ENCODE measurements at places on chromosomes 11 and 22.

- DNase-seq: no peak
Observed at GRCh38 chr11:32435152-32435480, 223 bp downstream of the WT1 start.

DNA sequence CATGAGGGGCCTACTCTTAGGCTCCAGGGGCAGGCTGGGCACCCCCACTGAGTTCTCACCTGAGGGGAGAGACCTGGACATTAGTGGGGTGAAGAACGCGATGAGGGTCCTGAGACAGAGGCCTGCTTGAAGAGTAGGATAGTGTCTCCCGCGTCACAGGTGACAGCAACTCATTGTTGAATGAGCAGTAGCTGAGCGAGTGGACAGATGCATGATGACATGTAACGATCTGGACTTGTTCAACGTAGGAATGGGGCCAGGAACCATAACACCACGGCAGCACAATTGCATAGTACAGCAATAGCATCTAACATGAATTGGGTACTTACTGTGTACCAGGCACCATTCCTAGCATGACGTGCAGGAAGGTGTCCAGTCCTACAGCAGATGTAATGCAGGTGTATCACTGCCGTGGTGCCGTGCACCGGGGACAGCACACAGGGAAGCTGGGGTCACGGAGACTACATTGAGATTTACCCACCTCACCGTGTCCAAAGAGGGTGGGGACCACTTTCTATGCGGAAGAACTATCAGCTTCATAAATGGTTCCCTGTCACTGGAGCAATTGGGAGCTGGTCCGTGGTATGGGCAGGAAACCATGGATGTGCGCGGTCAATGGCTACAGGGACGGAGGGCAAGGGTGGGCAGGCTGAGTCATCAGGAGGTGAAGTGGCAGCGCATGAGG, 1019.1 kb downstream of the TBC1D22A start:
- DNase-seq: no peak

DNA sequence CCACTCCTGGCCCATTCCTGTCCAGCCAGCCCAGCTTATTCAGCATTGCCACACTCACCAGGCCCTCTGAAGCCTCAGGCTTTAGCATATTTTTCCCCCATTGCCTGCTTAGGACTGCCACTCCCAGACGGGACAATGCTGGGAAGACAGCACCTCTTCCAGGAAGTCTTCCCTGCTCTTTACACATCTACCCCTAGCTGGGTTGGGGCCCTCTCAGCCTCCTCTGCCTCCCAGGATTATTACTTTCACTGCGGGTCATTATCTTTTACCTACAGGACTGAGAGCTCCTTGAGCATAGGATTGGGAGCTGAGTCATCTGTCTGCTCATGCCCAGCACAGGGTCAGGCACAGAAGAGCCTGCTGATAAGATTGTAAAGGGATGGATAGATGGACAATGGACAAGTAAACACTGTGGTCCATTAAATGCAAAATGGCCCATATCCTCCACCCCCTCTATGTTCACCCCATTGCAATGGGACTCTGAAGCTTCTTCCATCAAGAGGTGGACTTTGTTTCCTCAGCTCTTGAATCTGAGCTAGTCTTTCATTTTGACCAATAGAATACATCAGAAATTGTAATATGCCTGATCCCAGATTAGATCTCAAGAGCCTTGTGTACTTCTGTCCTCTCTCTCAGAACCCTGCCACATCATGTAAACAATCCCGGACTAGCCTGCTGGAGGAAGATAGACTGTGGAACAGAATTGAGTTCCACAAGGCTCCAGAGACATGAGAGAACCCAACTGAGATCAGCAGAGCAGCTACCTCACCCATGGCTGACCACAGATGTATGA, 32.0 kb upstream of the LRRC32 start:
- no peak for DNase-seq

- peak; percentile 81 for DNase-seq
Observed at GRCh38 chr22:48897645-48898370, 929.9 kb downstream of the BRD1 start.

DNA sequence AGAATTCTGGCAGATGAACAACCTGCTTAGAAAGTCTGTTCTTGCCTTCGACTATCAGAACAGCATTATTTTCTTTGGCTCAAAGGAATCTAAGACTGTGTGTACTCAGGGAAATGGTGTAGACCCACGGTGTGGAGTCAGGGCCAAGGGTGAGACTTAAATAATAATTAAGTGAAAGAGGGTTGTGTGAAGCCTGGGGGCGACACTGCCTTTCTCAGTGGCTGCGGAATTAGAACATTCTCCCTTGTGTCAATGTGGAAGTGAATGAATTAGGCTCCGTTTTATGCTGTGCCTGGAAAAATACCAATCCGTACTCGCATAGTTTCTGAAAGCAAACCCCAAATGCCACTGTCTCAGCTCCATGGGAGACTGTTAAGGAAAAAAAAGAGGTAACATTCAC, 50.7 kb downstream of the NAV2 start:
- no peak for DNase-seq

DNA sequence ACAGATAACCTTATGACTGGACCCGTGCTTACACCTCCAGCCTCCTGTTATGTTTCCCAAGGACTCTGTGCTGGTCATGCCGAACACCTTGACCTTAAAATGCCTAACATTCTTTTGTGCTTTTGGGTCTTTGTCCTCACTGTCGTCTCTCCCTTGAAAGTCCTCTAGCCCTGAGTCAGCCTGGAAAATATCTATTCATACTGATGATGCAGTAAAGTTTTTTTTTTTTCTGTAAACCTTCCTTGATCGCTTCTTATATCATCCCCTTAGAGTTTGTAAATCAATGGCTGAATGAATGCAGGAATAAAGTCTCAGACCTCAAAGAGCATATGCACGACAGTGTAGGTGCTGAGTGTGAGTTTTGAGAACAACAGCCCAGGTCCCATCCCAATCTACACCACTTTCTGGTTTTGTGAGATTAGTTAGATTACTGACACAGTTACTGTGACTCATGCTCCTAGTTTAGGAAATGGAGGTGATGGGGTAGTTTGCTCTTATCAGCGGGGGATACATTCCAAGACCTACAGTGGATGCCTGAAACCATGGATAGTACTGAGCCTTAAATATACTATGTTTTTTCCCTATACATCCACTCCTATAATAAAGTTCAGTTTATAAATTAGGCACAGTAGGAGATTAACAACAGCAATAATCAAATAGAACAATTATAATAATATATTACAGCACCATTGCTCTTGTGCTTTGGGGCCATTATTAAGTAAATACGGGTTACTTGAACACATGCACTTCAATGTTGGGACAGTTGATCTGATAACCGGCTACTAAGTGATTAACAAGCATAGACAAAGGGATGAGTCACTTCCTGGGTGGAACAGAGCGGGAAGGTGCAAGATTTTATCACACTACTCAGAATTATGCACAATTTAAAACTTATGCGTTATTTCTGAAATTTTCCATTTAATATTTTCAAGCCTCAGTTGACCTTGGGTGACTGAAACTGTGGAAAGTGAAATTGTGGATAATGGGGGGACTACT, 8.6 kb downstream of the TCN1 start:
- DNase-seq: no peak

GRCh38 chr22:31870890-31871289, 73.4 kb upstream of the YWHAH start:
- no peak for DNase-seq

GRCh38 chr11:77449060-77449521, 24.8 kb downstream of the PAK1 start:
- DNase-seq: no peak

DNA sequence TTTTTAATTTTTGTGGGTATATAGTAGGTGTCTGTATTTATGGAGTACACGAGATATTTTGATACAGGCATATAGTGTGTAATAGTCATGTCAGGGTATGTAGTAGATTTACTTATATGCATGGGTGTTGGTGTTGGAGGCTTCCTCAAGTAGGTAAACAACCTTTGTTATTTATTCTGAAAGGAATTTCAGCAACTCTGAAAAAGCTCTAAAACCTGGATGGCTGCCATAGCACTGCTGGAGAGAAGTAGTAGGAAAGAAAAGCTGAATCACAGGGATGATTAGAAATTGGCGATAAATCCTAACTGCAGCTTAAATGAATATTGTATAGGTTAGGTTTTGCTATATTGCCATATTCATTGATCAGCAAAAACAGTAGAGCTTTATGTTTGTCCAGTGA, 44.4 kb upstream of the ST14 start:
- no peak for DNase-seq

DNA sequence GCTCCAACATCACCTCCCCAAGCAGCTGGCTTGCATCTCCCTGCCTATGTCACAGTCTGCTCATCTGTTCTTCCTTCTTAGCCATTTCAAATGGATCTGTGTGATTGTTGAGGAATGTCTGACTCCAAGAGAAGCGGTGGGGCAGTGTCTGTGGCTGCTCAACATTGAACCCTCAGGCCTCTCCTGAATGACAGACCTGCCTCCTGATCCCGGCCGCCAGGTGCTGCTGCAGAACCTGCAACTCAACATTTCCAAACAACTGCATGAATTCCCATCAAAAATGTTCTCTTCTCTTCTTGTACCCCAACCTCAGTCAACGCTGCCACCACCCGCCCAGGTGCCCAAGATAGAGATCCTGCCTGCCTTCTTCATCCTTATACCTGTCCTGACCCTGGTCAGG, 132.5 kb downstream of the FBXO7 start:
- no peak for DNase-seq

- DNase-seq: no peak
Observed at GRCh38 chr11:36153551-36153950, 135.7 kb downstream of the COMMD9 start.

DNA sequence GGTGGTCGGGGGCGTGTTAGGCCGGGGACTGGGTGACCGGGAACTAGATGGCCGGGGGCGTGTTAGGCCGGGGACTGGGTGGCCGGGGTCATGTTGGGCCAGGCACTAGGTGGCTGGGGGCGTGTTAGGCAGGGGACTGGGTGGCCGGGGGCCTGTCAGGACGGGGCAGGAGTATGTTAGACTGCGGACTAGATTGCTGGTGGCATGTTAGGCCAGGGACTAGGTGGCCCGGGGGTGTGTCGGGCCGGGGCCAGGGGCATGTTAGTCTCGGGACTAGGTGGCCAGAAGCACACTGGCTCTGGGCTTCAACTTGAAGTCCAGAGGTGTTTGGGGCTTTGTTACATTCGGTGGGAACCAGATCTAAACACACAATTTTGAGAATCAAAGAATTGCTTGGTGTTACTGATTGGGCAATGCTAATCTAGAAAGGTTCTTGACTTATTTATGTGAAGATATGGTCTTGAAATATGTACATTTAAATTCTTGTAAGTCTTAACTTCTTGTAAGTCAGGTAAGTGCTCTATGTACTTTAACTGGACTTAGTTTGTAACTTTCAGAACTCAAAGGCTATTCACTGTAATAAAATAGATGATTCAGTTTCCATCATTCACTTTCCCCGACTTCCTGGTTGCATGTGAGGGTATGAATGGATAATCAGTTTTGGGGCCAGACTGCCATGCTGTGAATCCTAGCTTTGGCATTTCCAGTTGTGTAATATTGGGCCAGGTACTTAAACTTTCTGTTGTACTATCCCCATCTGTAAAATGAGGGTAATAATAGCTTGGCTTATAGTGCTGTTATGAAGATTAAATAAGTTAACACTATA, 1.1 kb downstream of the EXT2 start:
- DNase-seq: peak; percentile 93

DNA sequence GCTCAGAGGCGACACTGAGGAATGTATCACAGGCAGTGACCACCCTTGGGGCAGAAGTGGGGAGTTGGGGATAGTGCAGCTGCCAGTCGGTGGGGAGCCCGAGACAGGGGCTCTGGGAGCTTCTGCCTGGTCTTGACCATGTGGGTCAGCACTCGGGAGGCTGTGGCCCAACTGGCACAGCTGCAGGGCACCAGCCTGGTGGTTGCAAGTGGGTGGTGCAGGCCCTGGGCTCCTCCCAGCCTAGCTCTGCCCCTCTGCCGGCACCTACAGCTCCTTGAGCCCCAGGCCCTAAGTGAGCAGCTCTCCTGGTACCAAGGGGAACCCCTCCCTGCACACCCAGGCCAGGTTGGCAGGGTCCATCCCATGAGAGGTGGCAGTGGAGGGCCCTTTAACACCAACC, 12.6 kb upstream of the RASL10A start:
- no peak for DNase-seq

DNA sequence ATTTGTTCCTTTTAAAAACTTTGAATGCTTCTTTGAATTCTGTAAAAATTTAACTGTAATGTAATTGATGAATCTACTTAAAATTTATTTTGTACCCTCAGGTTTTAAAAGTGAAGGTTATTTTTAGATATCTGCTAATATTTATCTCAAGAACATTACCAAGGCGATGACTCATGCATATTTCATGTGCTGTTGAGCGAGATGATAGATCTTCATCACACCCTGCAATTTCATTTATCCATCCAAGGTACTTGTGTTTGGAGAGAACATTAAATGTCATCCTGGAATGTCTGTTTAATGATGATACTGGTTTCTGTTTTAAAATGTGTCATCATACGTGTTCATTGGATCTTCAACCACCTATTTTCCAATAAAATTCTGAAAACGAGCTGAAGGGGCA, 6.7 kb upstream of the OOSP4A start:
- no peak for DNase-seq

DNA sequence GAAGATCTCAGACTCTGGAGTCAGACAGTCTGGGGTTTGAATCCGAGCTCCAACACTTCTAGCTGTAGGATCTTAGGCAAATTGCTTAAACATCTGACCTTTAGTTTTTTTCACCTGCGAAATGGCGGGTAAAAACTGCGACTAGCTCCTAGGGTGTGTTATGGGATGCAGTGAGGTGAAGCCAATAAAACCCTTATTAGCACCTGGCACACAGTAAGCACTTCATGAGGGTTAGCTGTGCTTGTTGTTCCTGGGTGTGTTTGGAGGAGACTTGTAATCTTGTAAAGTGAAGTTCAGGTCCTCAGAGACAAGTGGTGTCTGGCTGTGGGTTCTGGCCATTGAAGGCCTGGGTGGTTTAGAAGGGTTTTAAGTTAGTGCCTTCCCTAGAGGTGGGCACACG, 68.9 kb downstream of the ZBTB16 start:
- no peak for DNase-seq

GRCh38 chr11:9855579-9856287, 191.9 kb downstream of the SWAP70 start:
- no peak for DNase-seq

- DNase-seq: no peak
Observed at GRCh38 chr22:40010746-40011145, 16.0 kb downstream of the FAM83F start.

GRCh38 chr22:50702261-50702671, 29.6 kb downstream of the SHANK3 start:
- peak; percentile 67 for DNase-seq

DNA sequence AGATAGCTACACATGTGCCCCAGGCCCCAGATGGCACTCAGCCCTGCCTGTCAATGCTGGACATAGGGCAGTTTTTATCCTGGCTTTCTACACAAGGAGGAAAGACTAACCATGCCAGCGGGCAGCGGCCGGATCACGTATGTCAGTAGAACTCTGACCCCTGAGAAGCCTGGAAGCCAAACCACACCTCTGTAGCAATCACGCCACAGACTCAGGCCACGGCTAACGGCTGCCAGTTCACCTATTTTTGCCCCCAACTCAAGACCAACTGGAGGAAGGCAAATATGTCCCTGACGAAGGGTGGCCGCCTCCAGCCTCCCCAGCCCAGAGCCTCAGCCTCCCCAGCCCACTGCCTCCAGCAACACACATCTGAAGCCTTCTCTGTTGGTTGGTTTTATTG, 7.2 kb upstream of the CD81 start:
- peak; percentile 64 for DNase-seq
